NCI-H187 treated with DMSO at 0.1 percent for 48 hours (cell line): ENCODE measurements at places on chromosomes 2 and 18.

GRCh38 chr2:71500426-71501079 is 47.2 kb downstream of the DYSF start:
- no peak for DNase-seq

DNA sequence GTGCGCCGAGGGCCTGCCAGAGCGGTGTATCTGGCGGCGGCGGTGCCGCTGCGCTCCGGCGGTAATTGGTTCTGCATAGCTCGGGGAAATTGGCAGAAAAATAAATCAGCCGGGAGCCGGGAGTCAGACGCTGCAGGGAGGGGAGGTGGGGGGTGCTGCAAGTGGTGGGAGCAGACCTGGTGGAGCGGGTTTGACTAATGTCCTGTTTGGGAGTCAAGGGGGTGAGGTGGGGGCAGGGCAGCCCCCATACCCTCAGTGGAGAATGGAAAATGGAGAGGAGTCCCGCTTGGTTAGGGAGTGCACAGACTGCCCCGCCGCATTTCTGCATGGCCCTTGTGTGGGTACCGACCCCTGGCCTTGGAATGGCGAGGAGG is 107.3 kb downstream of the DYSF start:
- no peak for DNase-seq

DNA sequence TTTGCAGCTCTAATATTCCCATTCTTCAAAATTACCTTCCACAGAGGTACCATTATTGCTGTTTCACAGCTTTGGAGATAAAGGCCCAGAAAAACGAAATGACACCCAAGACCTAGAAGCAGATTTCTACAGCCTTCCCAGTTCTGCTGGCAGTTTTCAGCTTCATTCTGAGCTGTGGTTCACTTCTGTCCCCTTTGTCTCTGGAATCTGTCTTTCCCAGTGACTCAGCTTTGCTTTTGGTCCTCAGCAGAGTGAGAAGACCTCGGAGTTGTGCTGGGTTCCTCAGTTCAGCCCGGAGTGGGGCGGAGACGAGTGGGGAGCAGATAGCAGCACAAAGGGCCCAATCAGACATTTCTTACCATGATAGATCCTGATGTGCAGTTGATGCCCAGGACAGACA is 180.7 kb upstream of the CXCR4 start:
- DNase-seq: no peak

GRCh38 chr2:24971286-24971535 is 544 bp downstream of the DNAJC27 start:
- no peak for DNase-seq

- DNase-seq: no peak
Measured at GRCh38 chr2:120766470-120767351, 31.0 kb downstream of the GLI2 start.

DNA sequence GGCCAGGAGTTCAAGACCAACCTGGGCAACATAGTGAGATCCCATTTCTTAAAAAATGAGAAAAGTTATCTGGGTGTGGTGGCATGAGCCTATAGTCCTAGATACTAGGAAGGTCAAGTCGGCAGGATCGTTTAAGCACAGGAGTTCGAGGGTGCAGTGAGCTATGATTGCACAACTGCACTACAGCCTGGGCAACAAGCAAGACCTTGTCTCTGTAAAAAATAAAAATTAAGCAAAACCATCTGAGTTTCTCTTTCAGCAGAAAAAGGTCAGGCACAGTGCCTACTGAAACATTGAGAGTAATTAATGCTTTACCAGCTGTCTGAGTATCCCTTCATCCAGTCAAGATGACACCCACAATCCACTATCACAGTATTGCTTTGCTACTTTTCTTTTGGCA is 258.3 kb downstream of the MBD5 start:
- no peak for DNase-seq

DNA sequence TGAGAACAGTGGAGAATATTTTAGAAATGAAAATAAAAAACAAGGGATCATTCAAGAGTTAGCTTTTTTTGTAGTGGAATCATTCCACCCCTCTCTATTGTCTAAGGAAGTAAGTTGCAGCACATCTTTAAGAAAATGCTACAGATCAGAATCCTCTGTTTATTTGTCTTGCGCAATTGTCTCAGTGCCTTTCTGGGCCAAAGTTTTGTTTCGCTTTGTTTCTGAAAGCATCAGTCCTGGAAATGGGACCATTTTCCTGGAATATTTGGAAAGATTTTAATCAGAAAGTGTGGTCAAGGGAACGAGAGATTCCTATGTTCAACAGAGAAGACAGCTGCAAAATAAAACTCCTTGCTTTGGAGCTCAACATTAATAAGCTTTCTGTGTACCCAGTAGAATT is 74.0 kb downstream of the NRXN1 start:
- no peak for DNase-seq

GRCh38 chr2:233422050-233422639 is 67.9 kb downstream of the DGKD start:
- DNase-seq: peak; percentile 53

GRCh38 chr2:119939915-119940314 is 73.0 kb upstream of the EPB41L5 start:
- no peak for DNase-seq

GRCh38 chr18:59927246-59927825 is 27.5 kb downstream of the PMAIP1 start:
- no peak for DNase-seq

DNA sequence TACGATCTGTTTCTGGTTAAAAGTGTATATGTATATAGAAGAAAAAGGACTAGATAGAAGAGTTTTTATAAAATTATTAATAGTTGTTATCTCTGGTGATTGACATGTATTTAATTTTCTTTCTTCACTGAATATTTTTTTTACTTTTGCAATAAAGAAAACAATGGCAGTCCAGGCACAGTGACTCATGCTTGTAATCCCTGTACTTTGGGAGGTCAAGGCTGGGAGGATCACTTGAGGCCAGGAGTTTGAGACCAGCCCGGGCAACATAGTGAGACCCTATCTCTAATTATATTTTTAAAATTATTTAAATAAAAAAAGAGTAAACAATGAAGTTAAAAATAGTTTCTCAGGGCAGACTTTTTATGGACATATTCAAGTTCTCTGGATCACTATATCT is 114.7 kb downstream of the FAM117B start:
- no peak for DNase-seq

DNA sequence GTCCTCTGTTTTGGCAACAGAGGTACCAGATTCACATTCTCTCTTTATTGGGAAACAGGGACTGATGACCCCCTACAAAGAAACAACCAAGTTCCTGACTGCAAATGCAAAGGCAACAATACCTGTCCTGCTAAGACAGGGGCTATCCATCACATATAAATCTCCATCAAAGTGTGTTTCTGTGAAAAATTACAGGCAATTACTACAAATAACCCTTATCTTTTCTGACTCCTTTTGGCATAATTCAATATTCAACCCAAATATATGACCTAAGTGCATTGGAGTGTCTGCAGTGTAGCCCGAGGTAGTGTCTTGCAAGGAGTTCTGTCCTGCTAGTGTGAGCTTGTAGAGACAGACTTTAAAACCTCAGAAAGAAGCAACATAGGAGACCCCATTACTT is 35.4 kb downstream of the KCNG3 start:
- no peak for DNase-seq

DNA sequence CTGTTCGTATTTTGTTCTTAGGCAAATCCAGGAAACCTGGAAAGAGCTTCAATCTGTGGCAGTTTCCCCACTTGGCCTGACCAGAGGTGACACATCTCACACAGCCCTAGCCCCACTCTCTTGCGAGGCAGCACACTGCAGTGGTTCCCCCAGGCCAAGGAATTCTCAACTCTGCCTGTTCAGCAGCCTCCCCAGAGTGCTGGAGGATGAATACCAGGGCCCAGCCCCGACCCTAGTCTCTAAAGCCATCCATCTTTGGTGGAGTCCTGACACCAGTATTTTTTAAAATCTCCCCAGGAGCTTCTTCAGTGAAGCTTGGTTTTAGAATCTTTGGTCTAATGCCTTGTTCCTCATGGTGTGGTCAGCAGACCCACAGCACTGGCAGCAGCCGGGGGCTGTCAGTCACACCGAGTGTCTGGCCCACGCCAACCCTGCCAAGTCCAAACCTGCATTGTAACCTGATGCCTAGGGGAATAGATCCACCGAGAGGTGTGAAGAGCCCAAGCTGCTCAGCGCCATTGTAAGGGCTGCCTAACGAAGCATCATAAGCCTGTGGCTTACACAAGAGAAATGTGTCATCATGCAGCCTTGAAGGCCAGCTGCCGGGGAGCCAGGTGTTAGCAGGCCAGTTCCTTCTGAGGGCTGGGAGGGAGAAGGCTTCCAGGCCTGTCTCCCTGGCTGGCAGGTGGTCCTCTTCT is 428.7 kb upstream of the ID2 start:
- peak; percentile 78 for DNase-seq

DNA sequence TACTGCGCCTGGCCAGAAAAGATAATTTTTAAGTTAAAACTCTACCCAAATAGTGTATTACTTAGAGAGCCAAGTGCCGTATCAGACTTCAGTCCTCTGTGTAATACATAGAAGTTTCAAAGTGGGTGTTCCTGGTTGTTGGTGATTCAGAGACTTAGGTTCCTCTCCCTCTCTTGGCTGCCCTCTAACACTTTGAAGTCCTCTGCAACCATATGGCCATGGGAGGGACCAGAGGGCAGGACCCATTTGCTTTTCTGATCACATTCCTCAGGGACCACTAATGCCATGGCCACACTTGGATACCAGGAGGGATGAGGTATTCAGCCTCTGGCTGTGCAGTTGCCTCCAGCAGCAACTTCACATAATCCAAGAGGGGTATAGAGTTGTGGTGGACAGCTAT is 131.5 kb downstream of the CAPN13 start:
- no peak for DNase-seq

DNA sequence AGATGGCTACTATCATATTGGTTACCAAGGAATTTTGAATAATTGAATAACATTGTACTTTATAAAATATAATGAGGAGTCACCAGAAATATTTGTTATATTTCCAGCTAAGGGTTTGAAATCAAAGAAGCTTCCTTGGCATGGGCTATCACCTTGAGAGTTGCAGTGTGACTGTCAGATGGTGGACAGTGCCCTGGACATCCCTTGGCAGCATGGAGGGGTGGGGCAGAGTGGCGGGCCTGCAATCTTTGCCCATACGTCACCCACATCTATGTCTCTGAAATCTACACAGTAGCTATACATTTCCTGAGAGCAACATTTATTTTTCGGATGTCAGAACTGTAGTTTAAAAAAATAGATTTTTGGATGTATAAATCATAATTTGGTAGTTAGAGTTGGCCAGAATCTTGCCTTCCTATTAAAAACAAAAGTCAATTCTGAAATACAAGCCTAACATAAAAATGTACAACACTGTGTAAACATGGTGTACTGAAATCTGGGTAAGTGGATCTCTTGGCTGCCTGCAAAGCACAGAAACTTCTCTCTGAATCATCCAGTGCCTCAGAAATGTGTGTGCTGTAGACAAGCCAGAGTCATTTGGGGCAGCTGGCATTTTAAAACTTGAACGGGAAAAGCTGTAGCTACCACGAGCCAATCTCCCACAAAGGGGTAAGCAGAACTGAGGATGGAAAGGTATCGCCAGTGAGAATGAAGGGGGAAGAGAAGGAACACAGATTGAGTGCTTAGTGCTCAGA is 124.2 kb upstream of the ARHGAP28 start:
- DNase-seq: no peak

DNA sequence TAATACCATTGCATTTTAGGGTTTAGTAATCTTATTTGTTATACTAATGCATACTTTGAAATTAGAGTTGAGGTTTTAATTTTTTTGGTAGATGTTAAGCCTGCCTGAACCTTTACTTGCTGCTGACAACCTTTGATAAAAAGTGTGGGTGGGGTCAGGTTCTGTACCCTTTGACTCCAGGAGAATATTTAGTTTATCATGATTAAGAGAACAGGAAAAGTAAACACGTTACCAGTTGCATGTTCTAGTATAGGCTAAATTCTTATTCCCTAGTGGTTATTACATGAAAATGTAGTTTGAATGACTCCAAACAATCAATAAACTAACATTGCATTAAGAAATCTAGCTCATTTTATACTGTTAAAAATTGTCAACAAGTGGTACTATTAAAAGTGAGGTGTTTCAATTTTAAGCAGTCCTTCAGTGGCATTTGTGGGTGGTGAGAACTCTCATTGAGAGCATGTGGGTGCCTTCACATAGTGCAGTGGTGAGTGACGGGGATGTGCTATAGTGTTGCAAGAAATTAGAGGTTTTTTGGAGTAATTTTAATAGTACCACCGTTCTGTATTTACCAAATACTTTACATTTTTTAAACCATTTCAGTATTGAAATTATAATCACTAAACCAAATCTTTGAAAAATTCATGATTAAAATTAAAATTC is 29.9 kb downstream of the PHLPP1 start:
- DNase-seq: no peak

GRCh38 chr2:152466041-152466440 is 131.1 kb downstream of the FMNL2 start:
- no peak for DNase-seq
